ENCODE measurements at places on chromosomes 5 and 9.

DNA sequence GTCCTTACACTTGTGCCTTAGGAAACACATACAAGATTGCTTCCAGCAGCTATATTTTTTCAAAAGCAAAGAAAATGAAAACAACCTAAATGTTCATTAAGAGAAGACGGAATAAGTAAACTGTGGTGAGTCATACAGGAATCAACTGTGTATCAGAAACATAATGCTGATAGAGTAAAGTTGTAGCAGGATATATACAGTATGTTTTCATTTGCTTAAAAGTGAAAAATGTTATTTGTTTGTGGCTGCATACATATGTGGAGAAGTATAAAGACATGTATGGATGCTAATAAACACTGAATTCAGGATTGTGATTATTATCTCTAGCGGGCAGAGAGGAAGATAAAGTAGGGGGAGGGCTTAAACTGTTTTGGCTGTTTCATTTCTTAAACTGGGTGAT is 8.3 kb downstream of the DCTN4 start:
- DNase-seq = no peak

DNA sequence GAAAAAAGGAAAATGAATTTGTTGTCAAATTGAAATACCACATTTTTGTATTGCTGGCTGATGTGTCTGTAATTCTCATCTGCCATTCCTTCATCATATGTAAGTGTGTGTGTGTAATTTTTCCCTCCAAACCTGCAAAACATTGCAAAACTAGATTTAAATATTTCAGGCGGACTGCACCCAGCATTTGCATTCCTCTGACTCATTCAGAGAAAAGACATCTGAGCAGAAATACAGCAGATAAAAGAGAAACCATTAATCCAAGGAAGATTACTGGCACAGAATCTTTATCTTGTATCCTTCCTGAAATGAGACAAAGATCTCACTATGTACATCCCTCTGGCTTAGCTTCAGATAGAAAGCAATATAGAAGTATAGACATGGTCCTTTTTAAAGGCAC is 275.3 kb downstream of the TMEM38B start:
- no peak for DNase-seq

GRCh38 chr5:135341016-135341666 is 57.9 kb downstream of the MACROH2A1 start:
- DNase-seq = no peak

GRCh38 chr5:172853355-172853975 is 19.4 kb downstream of the ERGIC1 start:
- no peak for DNase-seq

- no peak for DNase-seq
Observed at GRCh38 chr9:98767196-98767595, 29.2 kb downstream of the ANKS6 start.

DNA sequence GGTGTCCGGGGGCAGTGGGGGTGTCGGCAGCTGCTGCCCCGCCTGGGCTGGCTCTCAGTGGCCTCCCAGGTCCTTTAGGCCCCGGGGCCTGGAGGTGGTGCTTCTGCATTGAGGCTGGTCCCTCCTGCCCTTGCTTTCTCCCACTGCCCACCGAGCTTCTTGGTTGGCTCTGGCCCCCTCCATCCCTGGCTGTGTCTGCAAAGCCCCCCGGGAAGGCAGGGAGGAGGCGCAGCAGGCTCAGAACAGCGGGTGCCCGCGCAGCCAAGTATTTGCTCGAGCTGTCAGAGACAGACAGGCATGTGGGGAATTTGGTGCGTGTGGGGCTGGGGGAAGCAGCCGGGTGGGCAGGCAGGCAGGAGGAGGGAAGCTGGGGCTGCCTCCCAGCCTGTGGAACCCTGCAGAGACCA is 11.5 kb downstream of the CXXC5 start:
- no peak for DNase-seq

All from NAMALWA (cell line).